Stimulated activated CD8-positive, alpha-beta memory T cell treated with anti-CD3 and anti-CD28 coated beads, Interleukin-7, amount 100 ng/mL, for 1 hour (primary cell): ENCODE measurements at places on chromosomes 1 and 21.

GRCh38 chr1:75786901-75787493 lies 941 bp downstream of the RABGGTB start:
- no peak for DNase-seq

- no peak for DNase-seq
These were observed 44.0 kb upstream of the DISP3 start for GRCh38 chr1:11434926-11435325.

- DNase-seq, result no peak
These were observed 16.5 kb downstream of the CCDC30 start for GRCh38 chr1:42479621-42480020.

DNA sequence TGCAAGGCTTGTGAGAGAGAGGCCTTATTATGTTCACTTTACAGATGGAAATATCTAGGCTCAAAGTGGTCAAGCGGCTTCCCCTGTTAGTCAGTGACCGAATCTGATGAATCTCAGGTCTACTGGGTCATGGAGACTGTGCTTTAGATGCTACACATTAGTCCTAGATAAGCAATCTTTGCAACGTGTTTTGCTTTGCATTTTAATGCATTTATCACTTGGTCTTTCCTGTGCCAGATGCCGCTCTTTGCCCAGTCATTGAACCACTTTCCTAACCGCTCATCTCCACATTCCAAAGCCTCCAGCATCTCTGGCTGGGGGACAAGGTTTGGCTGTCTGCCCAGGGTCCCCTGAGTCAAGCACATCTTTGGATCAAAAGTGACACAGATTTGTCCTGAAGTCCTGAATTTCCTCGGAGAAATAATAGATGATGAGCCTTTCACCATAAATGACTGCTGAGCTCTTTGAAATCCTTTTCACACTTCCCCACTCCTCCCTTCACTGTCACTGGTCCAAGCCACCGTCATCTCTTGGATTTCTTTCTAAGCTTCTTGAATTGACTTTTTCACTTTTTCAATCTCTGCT lies 96.0 kb upstream of the USP24 start:
- no peak for DNase-seq
